ENCODE measurements at places on chromosomes 7 and 10. TPM values are rescaled to one million over a fixed set of nuclear protein-coding genes. Genes with fewer than 3 reads are reported as not detected.

Gene CTAGE4
- total RNA-seq: 9.9 TPM

Gene PITX3
- not detected for total RNA-seq

Gene PNLIPRP3
- total RNA-seq: not detected

Gene RBP4
- total RNA-seq: 15.1 TPM

Gene OR6B1
- total RNA-seq: not detected

Gene SLC16A9
- 24.3 TPM for total RNA-seq

Gene TWIST1
- total RNA-seq: not detected

Gene CYP3A7
- not detected for total RNA-seq

Gene MRLN
- not detected for total RNA-seq

Gene CTNNA3
- 0.37 TPM for total RNA-seq

Gene WIPF3
- 2.3 TPM for total RNA-seq

GRCh38 chr10:23120001-23120934 is 24.9 kb downstream of the MSRB2 start:
- DNase-seq: no peak

- no peak for DNase-seq
These were observed 14.9 kb upstream of the MPP7 start for GRCh38 chr10:28317760-28318159.

DNA sequence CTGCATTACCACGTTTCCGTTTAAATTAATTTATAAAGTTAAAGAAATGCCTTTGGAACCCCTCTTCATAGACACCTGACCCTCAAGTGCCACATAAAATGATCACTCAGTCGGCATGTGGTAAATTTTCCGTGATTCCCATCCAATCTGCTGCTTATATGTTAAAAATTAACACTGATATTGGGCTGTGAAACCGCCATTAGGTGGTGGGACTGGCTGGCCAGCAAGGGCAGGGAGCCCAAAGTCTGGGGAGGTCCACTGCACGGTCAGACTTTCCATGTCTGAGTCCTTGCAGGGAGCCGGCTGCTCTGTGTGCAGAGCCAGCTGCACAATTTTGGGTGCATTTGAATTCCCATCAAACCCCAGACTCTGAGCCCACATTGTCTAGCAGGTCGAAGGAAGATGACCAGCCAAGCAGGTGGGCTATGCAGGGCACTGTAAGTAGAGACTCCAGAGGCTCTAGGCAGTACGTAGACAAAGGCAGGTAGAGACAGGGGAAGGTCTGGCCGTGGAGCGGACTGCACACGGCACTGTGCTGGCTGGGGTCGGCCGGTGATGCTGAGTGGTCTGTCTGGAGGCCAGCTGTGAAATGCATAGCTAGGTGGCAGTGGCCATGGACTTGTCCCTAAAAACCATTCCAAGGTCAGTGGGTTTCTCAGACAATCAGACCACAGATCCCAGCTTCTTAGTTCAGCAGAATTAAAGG is 122.9 kb downstream of the SH3PXD2A start:
- no peak for DNase-seq

- no peak for DNase-seq
These were observed 57.8 kb upstream of the CACNB2 start for GRCh38 chr10:18082381-18082780.

DNA sequence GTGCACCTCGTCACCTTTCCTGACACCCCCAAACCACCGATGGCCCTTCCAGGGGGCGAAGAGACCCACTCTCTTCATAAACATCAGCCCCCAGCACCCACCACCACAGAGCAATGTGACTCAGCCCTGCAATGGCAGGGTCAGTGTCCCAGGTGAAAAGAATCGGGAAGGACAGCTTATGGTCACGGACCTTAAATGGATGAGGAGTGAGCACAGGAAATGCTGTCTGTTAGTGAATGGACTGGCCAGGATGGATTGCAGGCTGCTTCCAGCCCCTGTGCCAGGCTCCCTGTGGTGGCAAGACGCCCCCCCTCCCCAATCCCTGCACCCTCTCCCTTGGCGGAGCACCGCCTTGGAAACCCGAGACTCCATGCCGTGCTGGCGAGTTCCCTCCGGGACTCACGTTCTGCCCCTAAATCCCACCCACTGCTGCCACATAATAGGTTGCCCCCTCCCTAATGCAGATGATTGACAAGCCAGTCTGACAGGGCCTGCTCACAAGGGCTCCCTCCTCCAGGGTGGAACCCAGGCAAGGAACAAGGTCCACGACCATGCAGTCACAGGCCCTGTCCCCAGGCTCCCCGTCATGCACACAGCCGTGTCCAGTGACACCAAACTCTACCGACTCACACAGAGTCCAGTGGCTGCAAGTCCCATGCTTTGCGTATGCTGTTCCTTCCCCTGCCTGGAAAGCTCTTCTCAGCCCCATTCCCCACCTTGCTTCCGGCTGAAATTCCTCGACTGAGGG is 7.3 kb downstream of the ASB13 start:
- DNase-seq: no peak

- no peak for DNase-seq
These were observed 48.4 kb downstream of the BMPR1A start for GRCh38 chr10:86804805-86805204.

DNA sequence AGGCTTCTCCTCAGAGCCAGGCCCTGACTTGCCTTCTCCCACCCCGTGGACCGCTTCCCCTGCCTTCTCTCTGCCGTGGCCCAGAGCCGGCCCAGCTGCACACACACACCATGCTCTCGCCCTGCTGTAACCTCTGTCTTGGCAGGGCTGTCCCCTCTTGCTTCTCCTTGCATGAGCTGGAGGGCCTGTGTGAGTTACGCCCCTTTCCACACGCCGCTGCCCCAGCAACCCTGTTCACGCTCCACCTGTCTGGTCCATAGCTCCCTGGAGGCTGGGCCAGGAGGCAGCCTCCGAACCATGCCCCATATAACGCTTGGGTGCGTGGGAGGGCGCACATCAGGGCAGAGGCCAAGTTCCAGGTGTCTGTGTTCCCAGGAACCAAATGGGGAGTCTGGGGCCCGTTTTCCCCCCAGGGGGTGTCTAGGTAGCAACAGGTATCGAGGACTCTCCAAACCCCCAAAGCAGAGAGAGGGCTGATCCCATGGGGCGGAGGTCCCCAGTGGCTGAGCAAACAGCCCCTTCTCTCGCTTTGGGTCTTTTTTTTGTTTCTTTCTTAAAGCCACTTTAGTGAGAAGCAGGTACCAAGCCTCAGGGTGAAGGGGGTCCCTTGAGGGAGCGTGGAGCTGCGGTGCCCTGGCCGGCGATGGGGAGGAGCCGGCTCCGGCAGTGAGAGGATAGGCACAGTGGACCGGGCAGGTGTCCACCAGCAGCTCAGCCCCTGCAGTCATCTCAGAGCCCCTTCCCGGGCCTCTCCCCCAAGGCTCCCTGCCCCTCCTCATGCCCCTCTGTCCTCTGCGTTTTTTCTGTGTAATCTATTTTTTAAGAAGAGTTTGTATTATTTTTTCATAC is 38.0 kb downstream of the LIMK1 start:
- DNase-seq: no peak

GRCh38 chr10:80647173-80647833 is 109.6 kb downstream of the SH2D4B start:
- no peak for DNase-seq

DNA sequence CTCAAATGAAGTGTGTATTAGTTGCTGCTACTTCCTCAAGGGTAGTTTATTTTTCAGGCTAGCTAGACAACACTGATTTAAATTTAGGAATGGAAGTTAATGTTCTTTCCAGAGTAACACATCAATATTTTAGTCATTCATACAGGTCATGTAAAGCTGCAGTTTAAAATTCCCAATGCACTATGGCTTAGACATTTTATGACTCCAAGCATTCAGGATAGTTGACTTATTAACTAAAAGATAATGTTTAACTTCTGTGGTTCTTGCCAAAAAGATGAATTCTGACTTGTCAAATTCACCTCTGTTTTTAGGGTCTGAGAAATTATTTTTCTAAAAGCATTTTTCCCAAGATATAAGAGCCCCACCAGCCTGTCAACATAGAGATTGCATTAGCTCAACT is 131.9 kb downstream of the TFPI2 start:
- DNase-seq: no peak

GRCh38 chr7:30931161-30931928 is 19.7 kb downstream of the AQP1 start:
- DNase-seq: peak; percentile 15

- DNase-seq: no peak
These were observed 69.5 kb upstream of the CFAP46 start for GRCh38 chr10:133011882-133012281.

DNA sequence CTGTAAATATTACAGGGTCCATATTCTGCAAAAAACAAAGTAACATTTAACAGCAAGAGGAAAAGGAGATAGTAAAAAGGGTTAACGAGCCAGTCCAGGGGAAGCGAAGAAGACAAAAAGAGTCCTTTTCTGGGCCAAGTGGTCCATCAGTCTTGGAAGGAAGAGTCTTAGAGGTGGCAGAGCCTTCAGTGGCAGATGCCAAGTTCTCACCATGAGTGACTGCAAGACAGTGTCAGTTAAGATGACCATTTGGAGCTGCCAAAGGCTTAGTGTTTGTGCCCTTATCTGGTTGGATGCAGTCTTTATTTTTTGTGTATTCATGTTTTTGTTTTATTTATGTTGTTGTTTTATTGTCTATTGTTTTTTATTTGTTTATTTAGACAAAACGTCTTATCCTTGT is 125.7 kb upstream of the LANCL2 start:
- no peak for DNase-seq

DNA sequence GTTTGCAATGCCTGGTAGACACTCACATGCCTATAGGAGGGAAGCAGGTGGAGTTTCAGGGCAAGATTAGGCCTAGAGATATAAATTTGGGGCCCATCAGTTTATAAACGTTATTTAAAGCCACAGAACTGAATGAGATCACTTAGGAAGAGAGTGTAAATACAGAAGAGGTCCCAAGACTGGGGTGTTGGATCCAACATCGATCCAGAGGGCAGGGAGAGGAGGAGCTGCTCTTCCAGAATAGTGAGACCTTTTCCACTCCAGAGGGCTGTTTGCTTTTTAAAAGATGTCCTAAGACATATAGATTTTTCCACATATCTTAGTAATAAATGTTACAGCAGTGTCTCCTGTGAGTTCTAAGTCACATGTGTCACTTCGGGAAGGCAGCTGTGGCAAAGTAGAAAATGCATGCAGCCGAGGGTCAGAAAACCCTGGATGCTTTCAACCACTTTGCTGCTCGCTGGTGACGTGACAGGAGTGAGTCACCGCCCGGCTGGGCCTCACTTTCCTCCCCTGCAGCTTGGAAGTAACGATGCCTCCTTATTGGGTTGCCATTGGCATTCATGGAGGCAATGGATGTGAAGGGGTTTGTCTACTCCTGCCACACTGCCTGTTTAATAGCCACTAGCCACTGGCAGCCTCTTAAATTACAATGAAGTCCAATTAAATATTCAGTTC is 95.4 kb downstream of the TRIL start:
- DNase-seq: no peak

DNA sequence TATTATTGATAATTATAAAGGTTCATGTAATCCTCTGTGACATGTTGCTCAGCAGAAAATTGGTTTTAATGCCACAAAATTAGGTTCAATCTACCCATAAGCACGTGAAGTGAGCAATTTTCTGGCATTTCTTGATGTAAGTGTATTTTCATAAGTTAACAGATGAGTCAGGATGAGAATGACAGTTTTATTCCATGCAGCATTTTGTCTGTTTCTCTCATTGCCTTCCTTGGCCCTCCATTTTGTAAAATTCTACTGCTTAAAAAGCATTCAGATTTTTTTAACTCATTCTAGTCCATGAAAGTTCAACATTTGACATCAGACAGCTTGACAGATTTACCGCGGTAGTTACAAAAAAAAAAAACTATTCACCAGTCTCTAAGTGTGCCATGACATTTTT is 4.0 kb upstream of the GFRA1 start:
- no peak for DNase-seq

DNA sequence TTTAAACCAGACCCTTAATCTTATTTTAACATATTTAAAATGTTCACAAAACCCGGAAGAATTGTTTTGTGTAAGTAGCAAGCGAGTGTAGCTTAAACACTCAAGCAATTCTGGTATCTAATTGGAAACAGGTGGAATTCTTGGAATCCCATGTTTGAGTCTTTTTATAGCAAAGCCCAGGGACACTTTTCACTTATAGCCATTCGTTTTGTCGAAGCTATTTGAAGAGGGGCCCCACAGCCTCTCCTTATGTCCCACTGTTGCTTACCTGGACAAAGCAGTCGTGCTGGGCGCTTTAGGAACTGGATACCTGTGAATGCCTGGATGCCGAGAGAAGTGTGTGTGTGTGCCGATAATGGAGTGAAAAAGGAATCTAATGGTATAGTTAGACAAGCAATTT is 3.3 kb downstream of the CUX1 start:
- no peak for DNase-seq

GRCh38 chr7:47283497-47284131 is 298.3 kb downstream of the TNS3 start:
- peak; percentile 90 for DNase-seq

DNA sequence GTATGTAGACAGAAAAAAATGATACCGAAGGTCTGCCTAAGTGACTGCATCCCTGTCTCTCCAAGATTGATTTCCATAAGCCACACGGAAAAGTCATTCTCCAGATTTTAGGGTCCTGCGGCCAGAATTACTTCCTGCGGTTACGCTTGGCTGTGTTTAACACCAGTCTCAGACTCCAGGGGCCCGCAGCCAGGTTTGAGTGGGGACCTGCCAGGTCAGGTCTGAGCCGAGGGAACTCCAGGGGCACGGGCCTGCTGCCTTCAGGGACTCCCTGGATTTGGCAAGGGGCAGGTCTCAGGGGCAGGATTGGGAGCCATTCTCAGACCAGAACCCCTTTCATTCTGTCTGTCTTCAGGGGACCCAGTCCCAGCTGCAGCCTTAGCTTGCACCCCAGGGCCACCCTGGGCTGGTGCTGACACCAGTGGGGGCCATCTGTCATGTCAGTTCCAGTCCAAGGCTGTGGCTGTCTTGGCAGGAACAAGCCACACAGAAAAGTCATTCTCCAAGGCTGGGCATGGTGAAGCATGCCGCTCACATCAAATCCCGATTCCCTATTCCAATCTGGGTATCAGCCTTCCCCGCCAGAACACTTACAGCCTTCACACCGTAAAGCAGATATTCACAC is 39.0 kb downstream of the TMEM120A start:
- no peak for DNase-seq
